ENCODE measurements at places on chromosomes 1 and 21.

DNA sequence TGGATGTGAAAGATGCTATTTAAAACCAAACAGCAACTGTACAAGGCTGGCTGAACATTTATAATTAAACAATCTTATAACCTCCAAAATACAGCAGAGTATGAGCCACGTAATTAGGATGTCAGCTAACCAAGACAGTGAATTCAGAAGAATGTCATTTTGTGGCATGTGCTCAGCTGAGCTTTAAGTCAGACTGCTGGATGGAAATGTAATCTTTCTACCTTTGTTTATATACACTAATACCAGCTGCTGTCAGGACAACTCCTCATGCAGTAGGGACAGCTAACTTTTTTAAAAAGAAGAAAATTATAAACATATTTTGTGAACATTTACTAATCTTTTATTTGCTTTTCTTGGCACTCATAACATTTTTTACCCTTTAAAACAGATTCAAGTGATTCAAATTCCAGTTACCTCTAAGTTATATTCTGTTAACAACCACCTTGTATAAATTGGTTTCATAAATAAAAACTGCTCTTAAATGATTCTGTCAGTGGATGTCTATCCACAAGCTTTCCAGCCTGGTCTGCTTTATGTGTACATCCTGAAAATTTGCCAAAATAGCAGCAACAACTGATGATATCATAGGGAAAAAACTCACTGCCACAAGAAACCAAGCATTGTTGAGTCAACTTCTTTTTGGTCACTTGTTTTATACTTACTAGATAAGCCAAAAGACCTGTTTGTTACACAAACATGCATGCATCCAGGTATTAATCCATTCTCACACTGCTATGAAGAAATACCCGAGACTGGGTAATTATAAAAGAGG is 36.1 kb downstream of the DPH5 start:
- DNase-seq = peak; percentile 44

- no peak for DNase-seq
These were observed 1532.1 kb upstream of the TPTE start for GRCh38 chr21:8989261-8989711.

GRCh38 chr1:200704986-200705500 is 33.6 kb upstream of the CAMSAP2 start:
- no peak for DNase-seq

GRCh38 chr1:156433602-156434001 is 64.6 kb downstream of the RHBG start:
- no peak for DNase-seq

GRCh38 chr21:33769057-33769456 is 126.8 kb downstream of the ITSN1 start:
- DNase-seq = no peak

DNA sequence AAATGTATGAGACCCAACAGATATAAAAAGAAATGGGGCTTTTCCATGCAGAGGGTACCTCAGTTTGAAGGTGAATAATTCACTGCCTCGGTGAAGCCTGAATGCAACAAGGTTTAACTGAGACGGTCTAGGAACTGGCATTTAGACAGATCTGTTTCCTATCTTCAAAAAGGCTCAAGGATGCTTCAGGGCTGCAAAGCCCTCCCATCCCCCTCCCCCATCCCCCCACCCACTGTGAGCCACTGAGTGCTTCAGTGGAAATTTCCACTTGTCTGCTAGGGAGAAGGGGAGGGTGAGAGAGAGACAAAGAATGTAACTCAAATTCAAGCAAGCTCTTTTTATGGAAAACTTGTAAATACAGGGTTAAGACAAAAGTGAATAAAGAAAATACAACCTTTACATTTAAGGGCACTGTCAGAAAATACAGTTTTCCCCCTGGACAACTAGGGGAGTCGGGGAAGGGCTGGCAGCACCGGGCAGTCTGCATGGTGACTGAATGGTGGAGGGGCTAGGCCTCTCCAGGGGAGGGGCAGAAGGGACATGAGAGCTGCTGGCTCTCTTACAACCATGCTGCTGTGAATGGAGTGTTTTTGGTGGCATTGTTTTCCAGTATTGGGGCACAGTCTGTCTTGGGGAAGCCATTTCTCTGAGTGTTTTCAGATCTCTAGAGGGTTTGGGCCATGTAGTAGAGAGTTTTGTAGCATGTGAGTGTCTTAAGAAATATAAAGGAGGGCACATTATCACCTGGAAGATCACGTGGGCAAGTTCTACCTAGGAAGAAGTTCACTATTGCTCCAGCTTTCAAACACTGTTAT is 56.7 kb downstream of the MRPS6 start:
- DNase-seq = no peak

- no peak for DNase-seq
These were observed 1.5 kb downstream of the SETDB1 start for GRCh38 chr1:150927624-150928023.

- DNase-seq = no peak
These were observed 6.3 kb downstream of the PTGFRN start for GRCh38 chr1:116916002-116916401.

DNA sequence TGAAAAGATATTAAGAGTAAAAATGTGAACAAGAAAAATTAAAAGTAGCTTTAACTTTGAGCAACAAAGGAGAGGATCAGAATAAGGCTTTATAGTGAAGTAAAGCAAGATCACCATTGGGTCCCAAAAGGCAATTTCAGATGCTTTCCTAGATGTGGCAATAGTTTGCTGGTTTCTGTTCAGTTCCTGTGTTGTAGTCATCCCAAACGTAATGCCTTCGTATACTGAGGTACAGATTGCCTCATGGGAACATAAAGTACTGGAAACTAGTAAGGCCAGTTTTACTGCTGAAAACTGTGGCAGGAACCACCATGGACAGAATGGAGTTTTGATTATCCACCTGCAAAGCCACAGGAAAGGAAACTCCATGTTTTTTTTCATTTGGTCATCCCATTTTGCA is 283.5 kb upstream of the SGIP1 start:
- no peak for DNase-seq

- DNase-seq = peak; percentile 97
These were observed at the start of gene CENPF for GRCh38 chr1:214602764-214603657. CENPF (plus strand) TSS chr1:214603195; CDS start chr1:214613755, 10,560 bp downstream.

DNA sequence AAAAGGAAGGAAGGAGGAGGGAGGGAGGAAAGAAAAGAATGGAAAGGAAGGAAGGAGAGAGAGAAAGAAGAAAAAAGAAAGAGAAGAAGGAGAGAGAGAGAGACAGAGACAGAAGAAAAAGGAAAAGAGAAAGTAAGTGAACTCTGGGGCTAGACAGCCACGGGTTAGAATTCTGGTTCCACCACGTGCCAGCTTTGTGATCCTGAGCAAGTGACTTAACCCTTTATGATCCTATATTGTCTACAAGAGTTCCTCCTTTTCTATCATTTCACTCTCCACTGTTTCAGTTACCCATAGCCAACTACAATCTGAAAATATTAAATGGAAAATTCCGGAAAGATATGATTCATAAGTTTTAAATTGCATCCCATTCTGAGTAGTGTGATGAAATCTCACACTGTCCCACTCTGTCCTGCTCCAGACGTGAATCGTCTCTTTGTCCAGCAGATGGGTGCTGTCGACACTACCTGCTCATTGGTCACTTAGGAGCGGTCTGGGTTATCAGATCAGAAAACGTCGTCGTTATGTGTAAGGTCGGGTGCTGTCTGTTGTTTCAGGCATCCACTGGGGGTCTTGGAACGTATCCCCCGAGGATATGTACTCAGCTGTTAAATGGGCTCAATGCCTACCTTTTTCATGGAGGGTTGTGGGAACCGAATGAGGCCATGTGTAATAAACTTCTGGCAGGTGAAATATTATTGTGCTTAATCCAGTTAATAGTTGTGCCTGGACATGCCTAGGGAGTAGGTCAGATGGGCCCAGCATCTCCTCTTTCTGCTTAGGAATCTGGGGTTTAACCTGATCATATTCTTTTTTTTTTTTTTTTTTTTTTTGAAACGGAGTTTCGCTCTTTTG is 19.1 kb downstream of the TMEM51 start:
- no peak for DNase-seq

DNA sequence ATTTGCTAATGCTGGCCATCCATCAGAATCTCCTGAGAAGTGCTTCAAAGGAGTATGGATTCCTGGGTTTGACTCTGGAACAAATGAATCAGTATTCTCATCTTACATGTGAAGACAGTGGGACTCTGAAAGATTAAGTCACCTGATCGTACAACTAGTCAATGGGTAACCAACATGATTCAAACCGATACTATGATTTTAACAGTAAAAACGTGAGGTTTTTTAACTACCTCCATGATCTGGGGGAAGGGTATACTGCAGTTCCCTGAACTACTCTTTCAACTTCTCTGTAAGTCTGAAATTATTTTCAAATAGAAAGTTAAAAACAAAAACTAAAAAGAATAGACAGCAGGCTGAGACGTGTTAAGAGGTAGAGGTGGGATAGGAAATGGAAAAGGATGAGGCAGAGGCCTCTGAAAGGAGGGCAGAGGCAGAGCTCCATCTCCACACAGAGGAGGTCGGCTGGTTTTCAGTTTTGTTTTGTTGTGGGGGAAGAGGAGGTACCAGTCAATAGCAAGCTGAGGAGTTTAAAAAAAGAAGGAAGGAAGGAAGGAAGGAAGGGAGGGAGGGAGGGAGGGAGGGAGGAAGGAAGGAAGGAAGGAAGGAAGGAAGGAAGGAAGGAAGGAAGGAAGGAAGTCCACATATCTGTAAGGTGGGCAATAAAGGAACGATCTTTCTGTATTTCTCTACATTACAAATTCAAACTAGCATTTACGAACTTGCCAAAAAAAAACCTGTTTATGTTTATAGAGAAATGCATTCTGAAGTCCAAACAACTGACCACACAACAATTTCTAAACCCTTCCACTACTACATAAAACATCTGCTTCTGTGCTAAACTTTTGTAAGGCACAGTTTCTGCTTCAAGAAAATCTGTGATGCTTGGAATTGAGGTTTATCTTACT is 213.1 kb downstream of the RERE start:
- DNase-seq = no peak

All from HS-5 (cell line).